ENCODE measurements at places on chromosomes 1 and 21.

DNA sequence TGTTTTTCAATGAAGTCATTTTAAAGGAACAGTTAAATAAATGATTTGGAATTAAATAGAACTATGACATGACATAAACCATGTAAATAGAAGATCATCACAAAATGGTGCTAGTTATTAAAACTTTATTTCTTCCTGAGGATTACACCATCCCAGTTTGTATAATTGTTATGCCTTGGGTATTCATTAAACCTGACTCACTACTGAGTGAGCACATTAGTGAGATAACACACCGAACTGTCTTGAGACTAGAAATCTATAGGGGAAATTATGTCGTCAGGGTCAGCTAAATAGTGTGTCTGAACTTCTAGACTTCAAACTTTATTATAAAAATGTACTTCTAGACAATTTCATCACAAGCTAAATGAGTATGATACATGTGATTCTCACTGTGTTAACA, 189.4 kb downstream of the NCAM2 start:
- no peak for DNase-seq

- no peak for DNase-seq
These were observed 18.4 kb downstream of the BCAR3 start for GRCh38 chr1:93663208-93663614.

GRCh38 chr1:51605961-51606723, 10.8 kb upstream of the OSBPL9 start:
- no peak for DNase-seq

GRCh38 chr1:157849229-157849875, 7.7 kb upstream of the CD5L start:
- no peak for DNase-seq

GRCh38 chr1:7372477-7373120, 398.5 kb upstream of the VAMP3 start:
- DNase-seq: no peak

- no peak for DNase-seq
These were observed 51.2 kb downstream of the DIPK1A start for GRCh38 chr1:92910081-92910480.

DNA sequence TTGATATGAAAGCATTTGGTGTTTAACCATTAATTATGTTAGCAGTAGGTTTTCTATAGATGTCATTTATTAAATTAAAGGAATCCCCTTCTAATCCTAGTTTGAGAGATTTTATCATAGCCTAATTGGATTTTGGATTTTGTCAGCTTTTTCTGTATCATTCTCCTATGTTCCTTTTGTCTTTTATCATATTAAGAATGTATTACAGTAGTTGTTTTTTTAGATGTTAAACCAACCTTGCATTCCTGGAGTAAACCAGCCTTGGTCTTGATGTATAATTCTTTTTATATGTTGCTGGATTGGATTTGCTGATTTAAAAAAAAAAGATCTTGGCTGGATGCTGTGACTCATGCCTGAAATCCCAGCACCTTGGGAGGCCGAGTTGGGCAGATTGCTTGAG, 5.6 kb downstream of the SETDB1 start:
- DNase-seq: no peak

GRCh38 chr1:168141871-168142385, 5.2 kb upstream of the GPR161 start:
- no peak for DNase-seq

- DNase-seq: no peak
These were observed 357.8 kb upstream of the SGIP1 start for GRCh38 chr1:66176012-66176715.

DNA sequence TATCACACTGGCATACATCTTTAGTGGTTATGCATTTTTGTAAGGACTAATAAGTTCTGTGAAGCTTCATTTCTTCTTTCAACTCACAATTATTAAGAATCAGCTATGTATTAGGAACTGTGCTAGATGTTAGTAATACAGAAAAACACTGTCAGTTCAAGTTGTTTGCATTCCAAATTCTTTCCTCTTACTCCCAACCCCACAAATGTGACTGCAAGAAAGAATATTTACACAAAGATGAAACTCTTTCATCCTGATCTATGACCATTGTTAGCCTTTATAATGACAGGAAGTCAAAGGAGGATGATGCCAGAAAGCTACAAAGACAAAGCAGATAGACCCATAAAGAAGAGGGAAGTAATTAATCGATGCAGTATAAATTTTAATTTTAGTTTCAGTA, 21.0 kb upstream of the GADD45A start:
- DNase-seq: no peak
